Mesenchymal stem cell (in vitro differentiated cells and primary cell): ENCODE measurements at places on chromosomes 11 and 22.

DNA sequence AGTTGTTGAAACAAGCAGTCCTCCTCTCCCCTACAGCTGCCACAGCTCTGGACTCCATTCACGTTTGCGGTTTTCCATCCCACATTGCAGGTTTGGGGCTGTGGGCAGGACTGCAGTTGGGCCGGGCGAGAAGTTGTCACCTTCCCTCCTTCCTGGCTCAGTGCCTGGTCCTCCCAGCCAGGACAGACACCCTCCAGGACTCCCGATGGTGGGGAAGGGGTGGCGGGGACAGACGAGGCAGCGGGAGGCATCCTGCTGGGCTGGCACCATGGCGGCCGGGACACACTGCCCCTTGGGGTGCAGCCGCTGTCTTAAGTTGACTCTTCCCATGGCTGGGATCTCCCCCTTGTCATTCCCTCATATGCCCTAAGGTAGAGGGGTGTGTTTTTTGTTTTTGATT lies 615.2 kb downstream of the BRD1 start:
- DNase-seq = no peak

DNA sequence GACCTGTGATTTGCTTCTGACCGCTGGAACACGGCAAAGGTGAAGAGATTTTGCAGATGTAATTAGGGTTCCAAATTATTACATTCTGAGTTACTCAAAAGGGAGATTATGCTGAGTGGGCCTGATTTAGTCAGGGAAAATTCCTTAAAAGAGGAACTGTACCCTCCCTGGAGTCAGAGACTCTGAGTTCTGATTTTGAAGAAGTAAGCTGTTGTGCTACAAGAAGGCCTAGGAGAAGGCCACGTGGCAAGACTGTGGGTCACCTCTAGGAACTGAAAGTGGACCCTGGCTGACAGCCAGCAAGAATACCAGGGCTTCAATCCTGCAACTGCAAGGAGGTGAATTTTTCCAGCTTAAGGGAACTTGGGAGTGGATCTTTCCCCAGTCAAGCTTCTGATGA lies 45.3 kb downstream of the CHRDL2 start:
- no peak for DNase-seq

- no peak for DNase-seq
These were observed 26.3 kb downstream of the KLHL22 start for GRCh38 chr22:20469110-20469868.

GRCh38 chr11:62710001-62710345 lies 2.5 kb downstream of the GNG3 start:
- peak; percentile 65 for DNase-seq

- DNase-seq = no peak
These were observed 80.5 kb downstream of the KCNQ1 start for GRCh38 chr11:2525166-2525861.

DNA sequence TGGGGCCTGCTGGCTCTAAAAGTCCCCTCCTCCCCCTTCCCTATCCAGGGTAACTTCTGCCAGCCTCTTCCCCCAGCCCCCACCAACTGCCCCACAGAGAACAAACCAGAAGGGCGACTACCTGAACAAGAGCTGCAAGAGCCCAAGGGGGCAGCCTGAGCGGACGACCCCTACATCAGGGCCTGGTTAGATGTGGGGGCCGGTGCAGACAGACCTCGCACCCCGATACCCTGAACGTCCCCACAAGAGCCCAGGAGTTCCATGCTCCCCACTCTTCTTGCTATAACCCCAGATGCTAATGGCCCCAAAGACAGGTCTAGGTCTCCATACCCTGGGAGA lies 20.7 kb downstream of the SUN2 start:
- no peak for DNase-seq

GRCh38 chr11:662689-663274 lies 25.7 kb downstream of the DRD4 start:
- peak; percentile 58 for DNase-seq

DNA sequence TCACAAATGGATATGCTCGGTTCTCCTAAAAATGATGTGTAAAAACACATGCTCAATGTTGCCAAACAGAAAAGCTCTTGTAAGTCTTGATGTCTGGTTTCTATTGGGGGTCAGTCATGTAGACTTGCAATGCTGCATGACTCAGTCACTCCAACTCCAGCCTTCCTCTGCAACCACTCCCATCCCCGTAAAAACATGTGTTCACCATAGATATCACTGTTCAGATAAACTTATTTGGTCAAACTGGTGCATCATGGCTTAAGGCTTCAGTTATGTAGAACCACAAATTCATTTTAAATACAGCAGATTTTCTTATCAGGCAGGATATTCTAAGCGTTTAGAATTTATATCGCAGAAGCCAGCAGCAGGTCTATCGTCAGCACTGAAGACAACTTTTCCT lies 298.4 kb upstream of the LUZP2 start:
- DNase-seq = peak; percentile 16

DNA sequence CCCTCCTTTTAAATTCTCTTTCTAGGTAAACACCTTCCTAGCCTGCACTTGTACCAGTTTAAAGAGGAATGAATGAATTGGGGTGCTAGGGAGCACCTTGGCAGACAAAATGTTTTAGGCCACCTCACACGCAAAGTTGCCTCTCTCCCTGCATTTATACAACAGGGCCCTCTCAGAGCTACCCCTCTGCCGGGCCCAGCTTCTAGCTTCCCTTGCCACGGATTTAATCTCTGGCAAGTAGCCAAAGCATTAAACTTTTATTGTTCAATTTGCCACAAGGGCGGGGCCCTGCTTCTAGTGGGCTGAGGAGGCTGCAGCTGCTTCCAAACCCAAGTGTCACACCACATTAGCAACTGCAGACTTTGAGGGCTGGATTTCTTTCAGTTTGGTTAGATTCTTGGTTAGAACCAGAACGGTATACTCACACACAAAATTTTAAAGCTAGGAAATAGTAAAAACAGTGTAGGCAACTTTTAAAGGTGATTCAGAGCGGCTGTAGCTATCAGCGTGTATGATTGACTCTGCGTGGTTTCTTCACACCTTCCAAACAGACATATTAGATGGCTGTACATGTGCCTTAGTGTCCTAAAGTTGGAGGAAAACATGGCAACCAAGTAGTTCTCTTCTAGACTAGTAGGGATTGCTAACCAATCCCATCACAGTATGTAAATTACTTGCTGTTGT lies 6.5 kb downstream of the KREMEN1 start:
- DNase-seq = no peak

DNA sequence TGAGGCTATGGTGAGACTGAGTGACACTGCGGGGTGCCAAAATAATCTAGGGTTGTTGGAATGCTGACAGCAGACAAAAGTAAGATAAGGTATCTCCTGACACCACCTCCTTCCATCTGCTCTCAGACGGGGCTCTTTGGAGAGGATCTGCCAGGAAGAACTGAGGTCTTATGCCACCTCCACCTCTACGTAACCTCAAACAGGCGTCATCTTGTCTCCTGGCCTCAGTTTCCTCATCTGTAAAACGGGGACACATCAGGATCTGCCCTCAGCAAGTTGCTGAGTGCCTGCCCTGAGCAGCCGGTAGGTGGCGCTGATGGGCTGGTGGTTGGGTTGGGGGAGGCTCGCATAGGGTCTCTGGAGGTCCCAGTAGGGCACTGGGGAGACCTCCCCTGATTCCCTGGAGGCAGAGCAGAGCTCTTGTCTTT lies 1.7 kb upstream of the MYEOV start:
- no peak for DNase-seq

- DNase-seq = no peak
These were observed 583.7 kb downstream of the BRD1 start for GRCh38 chr22:49243965-49244364.

- no peak for DNase-seq
These were observed 28.1 kb upstream of the KIRREL3 start for GRCh38 chr11:127028648-127029047.

DNA sequence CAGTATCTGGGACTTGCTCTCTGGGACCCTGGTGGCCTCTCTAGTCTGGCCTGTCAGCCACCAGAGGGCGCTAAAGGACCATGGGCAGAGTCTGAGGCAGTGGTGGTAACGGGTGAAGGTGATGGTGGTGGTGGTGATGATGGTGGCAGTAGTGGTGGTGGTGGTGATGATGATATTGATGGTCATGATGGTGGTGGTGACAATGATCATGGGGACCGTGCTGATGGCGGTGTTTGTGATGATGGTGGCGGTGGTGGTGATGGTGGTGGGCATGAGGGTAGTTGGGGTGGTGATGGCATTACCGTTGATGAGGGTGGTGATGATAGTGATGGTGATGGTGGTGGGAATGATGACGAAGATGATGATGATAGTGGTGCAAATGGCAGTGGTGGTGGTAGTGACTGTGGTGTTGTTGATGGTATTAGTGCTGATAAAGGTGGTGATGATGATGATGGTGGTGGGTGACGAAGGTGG lies 16.0 kb downstream of the TRPM5 start:
- peak; percentile 39 for DNase-seq

GRCh38 chr11:93921695-93922468 lies 71.5 kb upstream of the VSTM5 start:
- DNase-seq = peak; percentile 68

GRCh38 chr11:95398437-95399112 lies 167.6 kb upstream of the SESN3 start:
- DNase-seq = peak; percentile 54

- DNase-seq = peak; percentile 90
These were observed 227.0 kb downstream of the ADAMTS15 start for GRCh38 chr11:130675371-130675821.

DNA sequence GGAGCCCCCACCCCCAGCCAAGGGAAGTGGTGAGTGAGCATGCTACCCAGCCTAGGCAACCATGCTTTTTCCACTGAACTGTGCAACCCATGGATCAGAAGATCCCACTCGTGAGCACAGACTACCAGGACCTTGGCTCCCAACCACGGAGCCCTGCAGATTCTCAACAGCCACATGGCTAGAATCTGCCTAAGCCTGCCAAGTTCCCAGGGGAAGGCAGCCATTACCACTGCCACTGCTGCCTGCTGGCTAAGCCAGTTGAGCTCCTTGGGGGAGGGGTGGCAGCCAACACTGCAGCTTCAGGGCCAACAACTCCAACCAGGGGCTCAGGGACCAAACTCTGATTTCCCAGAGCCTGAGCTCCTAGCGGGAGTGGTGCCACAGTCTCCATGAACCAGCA lies 195.8 kb downstream of the DLG2 start:
- DNase-seq = no peak

GRCh38 chr22:35726398-35726797 lies 8.7 kb downstream of the APOL5 start:
- DNase-seq = no peak
